Osteocyte (in vitro differentiated cells): ENCODE measurements at places on chromosomes 3 and 15. TPM values are rescaled to one million over a fixed set of nuclear protein-coding genes. Genes with fewer than 3 reads are reported as not detected.

- DNase-seq = no peak
Measured at GRCh38 chr15:58229297-58229768, 91.2 kb downstream of the AQP9 start.

- DNase-seq = no peak
Measured at GRCh38 chr3:151814588-151814987, 672 bp downstream of the AADAC start.

DNA sequence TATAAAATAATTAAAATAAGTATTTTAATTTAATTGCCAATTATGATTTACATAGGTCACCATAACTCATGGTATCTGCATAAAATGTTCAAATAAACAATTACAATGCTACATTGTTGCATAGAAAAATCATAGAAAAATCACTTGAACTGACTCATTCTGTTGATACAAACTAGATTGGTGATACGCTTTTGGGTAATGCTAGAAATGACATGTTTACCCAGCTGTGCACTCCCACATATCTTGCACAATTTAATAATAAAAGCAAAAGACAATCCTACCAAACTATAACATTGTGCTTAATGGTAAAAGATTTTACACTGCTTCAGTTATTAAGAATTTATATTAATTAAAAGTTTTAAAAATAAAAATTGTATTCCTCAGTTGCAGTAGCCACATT, 45.8 kb upstream of the FBXL22 start:
- DNase-seq = no peak

The DNAH1 gene
- 9.4 and 9.7 TPM in 2 replicates for total RNA-seq

The COL8A1 gene
- total RNA-seq = 3,389 and 3,403 TPM in 2 replicates
